ENCODE measurements at places on chromosomes 12 and 14.
A peak's percentile ranks its signal among the peaks of the same experiment; 100 is the strongest.

- peak; percentile 51 for DNase-seq
These were observed 117.1 kb downstream of the SLC25A47 start for GRCh38 chr14:100440207-100440631.

DNA sequence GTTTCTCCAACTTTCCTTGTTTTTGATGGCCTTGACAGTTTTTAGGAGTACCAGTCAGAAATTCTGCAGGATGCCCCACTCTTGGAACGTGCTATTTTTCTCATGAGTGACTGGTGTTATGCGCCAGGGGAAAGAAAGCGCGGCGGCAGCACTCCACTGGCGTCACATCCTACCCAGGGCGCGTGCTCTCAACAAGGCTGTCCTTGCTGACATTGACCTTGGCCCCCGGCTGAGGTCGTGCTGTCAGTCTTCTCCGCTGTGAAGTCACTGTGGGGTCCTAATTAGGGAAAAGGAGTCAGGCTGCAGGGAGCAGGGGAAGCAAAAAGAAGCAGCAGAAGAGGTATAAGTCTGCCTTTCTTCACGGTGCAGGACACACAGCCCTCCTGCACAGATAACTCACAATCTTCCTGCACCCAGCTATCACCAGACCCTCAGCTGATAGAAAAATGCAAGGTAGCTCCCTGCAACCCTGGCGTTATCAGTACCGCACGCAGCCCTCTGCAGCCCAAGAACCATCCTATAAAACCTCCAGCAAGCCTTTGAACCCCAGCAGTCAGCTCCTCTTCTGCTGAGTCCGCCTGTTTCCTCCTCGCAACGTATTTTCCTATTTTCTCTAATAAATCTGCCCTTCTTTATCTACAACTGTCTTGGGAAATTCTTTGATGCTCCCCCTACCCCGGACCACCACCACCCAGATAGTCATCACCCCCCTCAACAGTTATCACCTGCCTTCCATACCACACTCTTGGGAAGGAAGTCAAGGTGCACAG, 48.0 kb upstream of the C14orf180 start:
- no peak for DNase-seq

GRCh38 chr14:70905301-70905700, 2.0 kb upstream of the PCNX1 start:
- DNase-seq, result peak; percentile 91

- peak; percentile 56 for DNase-seq
These were observed 35.4 kb downstream of the DMAC2L start for GRCh38 chr14:50347521-50347920.

GRCh38 chr14:25090716-25091454, 40.9 kb upstream of the STXBP6 start:
- peak; percentile 39 for DNase-seq

- DNase-seq, result peak; percentile 96
These were observed 14.1 kb downstream of the DRAM1 start for GRCh38 chr12:101891462-101891971.

DNA sequence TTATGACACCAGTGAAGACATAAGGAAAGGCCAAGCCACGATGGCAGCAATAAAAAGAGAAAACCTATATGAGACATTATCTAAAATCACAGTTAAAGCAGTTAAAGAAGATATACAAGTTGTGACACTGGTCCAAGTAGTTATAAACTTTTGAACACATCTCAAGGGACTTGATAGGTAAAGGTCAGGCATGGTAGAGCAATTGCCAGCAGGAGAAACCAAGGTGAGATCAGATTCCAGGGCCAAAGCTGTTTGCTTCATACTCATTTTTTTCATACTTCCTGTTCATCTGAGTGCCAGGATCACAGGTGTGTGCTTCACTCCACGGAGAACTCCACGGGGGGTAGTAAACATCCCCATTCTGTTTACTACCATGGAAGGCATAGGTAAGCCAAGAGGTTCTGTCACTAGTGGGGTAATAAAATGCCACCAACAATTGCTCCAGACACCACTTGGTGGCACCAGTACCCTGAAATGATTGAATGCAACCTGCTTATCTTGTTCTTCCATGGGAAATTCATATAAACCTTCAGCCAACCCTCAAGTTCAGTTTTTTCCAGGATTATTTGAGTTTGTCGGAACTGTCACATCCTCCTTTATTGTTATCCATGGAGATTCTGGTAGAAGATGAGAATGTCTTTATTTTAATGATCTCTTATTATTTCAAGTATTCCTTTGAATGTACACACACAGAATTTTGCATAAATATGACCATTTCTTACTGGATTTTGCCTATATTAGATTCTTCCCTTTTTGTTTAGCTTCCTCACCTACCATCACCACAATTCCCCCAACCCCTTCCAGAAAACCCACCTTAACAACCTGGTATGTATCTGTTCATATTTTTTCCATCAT, 59.2 kb upstream of the TSPAN8 start:
- DNase-seq, result peak; percentile 8

DNA sequence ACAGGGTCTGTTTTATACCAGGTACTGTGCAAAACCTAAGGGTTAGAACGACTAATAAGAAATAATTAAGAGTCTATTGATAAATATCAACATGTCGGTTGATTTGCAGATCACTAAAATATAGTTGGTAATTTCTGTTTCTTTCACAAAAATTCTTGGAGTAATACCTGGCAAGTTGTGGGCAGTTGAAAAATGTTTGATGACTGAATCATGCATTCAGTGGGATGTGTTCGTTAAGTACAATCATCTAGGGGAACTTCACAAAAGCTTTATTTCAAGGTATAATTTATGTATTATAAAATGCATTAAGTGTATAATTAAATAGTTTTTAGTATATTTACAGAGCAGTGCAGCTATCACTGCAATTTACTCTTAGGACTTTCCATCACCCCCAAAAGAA, 120.0 kb downstream of the KCNA5 start:
- DNase-seq, result no peak

Measured in mesenchymal stem cell (in vitro differentiated cells and primary cell).